ENCODE measurements at places on chromosomes 6 and 20.
A peak's percentile ranks its signal among the peaks of the same experiment; 100 is the strongest.

GRCh38 chr6:54097753-54098152, 13.5 kb upstream of the MLIP start:
- DNase-seq: no peak

DNA sequence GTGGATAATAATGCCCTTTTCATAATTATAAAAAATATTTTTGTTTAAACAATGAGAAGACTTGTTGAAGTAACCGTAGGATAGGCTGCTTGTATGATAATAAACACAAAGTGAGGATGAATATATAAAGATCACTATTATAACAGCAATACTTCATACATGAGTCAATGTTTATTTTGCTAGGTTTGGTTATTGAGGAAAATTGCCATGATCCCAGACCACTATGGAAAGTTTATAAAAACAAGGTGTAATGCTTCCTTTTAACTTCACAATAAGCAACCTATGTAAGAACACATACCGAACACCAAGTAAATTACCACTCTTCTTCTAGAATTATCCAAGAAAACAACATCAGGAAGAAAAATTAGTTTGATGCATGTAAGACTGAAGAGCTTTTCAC, 495.3 kb upstream of the RNF217 start:
- no peak for DNase-seq

GRCh38 chr6:111724505-111724904, 118.8 kb upstream of the TRAF3IP2 start:
- DNase-seq: no peak

DNA sequence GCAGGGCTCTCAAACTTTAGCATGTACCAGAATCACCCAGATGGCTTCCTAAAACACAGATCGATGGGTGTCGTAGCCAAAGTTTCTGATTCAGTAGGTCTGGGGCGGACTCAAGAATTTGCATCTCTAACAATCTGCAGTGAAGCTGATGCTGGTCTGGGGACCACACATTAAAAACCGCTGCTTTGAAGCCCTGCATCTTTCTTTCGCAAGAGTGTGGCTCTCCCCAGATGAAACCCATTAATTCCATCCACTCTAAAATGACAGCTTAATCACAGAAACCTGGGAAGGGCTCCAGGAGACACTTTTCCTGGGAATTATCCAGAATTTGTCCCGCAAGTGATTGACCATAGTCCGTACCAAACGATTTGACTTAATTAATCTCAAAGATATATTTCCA, 319.8 kb upstream of the PLCB4 start:
- peak; percentile 57 for DNase-seq

DNA sequence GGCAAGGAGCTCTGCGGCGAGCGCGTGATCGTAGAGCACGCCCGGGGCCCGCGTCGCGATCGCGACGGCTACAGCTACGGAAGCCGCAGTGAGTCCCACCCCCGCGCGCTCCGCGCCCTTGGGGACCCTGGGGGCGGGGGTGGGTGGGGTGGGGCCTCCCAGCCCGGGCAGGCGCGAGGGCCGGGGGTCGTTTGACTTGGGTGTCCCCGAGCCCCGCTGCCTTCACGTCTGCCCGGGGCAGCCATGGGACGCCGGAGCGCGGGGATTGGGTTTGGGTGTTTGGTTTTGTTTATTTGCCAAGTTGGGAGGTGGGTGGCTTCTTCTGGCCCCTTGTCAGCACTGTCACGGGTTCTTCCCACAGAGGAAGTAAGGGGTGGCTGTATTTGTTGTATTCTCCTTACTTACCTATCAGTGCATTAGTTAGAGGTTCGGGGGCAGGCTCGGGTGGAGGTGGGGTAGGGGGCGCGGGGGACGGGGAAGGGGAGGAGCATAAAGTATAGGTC, 777 bp downstream of the SRSF6 start:
- no peak for DNase-seq

DNA sequence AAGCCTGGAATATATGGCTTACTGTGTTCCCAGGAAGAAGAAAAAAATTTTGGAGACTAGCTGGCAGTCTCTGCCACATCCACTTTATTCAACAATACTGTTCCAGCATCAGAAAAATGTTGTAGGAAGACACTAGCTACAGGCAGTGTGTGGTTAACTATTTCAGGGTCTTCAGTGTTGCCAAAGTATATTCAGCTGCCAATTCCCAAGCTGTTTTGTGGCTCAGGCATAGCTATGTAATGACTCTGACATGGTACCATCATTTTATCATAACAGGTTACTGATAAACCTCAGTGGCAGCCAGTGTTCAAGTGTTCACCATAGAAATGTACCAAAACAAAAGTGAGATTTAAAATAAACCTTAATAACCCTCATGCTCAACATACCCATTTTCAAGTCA, 503.1 kb downstream of the ADGRB3 start:
- DNase-seq: no peak

- peak; percentile 55 for DNase-seq
Observed at GRCh38 chr6:34235307-34236130, 1.2 kb upstream of the HMGA1 start.

DNA sequence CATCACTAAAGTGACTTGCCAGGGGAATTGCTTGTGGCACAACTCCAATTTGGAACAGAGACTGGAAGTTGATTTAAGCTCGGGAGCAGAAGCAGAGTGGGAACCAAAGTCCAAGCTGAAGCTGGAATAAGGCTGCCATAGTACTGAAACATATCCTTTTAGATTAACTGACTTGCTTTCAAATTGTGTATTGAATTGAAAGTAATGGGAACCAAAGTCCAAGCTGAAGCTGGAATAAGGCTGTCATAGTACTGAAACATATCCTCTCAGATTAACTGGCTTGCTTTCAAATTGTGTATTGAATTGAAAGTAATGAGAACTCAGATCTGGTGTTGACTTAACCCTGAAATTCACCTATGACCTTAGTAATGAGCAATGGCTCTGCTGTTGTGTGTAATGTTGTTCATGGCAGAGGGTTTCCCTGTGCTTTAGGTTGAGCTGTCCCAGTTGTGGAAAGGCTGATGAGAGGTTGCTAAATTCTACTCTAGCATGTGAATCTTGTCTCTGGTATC, 40.2 kb downstream of the CENPW start:
- no peak for DNase-seq

DNA sequence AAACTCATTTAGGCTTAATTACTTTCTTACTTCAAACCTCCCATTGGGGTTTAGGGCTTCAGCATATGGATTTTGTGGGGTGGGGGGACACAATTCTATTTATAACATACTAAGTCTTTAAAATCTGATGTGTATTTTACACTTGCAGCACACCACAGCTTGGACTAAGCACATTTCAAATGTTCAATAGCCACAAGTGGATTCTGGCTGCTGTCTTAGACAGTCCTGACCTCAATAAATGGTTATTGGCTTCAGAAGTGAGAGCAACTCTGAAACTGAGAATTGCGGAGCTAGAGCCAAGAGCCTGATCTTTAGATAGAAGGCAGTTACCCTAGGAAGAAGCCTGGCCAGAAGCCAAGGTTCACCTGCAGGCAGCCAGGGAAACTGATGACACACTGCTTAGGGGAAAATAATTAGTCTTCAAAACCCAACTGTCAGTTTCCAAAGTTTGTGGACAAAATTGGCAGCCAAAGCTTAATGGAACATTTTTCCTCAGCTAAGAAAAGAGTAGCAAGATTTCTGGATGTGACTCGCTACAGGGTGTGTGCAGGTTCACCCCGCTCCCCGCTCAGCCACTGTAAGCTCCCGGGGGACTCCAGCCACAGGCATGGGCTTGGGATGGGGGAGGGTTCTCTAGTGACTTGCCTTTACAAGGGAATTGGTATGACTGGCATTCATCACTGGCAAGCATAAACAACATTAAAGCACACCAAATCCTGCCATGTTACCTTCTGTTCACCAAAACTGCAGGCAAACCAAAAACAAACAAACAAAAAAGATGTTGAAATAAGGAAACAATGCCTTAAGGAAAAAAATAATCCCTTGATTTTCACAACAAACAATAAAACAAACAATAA, 219.8 kb downstream of the TFAP2A start:
- no peak for DNase-seq

- DNase-seq: no peak
Observed at GRCh38 chr6:33729059-33729458, 17.6 kb upstream of the UQCC2 start.

DNA sequence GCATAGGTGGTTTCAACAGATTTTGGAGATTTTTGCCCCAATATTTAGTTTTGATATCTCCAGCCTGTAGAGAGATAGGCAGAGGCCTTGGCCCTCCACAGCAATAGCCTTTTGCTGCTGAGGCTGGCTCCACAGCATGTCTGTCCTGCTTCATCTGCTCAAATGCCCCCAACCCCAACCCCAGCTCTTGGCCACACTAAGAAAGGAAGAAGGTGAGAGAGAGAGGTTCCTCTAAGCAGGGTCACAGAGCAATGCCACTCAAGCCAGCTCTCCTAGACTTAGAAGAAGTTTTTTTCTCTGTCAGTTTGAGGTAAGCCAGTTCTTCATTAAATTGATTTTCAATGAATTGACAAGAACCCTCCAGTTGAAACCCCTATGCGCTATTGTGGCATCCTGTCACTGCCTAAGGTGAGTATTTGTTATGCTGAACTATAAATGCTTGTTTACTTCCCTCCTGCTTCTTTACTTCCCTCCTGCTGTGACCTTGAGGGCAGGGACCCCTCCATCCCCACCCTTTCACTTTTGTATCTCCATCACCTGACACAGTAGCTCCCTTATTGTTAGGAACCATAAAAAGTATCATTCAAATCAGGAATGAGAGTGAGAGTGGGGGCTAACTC, 366.2 kb upstream of the CNR1 start:
- DNase-seq: no peak

- no peak for DNase-seq
Observed at GRCh38 chr20:57958050-57958420, 248.2 kb upstream of the PMEPA1 start.

DNA sequence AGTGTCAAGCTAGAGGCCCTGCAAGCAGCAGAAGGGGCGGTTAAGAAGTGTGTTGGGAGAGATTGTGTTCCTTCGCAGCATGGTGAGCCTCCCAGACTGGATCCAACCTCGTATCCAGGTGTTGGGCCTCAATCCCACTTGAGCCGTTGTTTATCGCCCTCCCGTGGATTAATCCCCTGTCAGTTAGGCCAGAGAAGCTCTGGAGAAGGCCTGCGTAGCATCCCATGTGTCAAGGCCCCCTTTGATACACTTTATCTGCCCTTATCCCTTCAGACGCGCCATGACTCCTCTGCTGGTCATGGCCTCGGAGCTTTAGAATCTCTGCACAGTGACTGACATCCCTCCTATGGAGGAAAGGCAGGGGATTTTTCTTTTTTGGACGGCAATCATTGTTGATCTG, 181.0 kb downstream of the ZFP64 start:
- DNase-seq: no peak

DNA sequence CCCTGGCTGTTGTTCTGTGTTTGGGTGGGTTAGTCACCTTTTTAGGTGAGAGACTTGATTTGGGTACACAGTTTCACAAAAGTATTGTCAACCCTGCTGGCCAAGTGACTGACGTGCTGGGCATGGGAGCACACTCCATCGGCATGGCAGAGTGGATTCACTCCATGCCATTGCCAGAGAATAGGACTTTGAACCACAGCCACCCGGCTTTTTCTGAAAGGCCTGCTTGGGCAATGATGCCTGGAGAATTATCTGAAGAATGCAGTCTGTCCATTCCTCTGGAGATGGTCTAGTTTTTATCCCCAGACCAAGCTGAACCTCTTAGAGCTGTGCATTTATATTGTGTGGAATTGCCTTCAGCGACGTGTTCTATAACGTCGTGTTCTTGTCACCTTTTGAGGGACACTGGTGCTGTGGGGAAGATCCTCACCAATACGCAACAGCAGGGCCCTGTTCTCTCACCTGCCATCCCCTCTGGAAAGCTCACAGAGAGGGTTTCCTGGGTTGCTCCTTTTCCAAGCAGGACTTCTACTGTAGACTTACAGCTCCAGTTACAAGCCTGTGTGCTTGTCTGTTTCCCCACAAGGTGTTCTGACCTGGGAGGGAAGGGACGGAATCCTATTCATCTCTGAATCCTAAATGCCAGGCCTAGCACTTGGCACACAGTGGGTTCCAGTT, 183.4 kb upstream of the AKAP12 start:
- no peak for DNase-seq

GRCh38 chr20:3763671-3764601, 3.6 kb downstream of the ADISSP start:
- DNase-seq: no peak

DNA sequence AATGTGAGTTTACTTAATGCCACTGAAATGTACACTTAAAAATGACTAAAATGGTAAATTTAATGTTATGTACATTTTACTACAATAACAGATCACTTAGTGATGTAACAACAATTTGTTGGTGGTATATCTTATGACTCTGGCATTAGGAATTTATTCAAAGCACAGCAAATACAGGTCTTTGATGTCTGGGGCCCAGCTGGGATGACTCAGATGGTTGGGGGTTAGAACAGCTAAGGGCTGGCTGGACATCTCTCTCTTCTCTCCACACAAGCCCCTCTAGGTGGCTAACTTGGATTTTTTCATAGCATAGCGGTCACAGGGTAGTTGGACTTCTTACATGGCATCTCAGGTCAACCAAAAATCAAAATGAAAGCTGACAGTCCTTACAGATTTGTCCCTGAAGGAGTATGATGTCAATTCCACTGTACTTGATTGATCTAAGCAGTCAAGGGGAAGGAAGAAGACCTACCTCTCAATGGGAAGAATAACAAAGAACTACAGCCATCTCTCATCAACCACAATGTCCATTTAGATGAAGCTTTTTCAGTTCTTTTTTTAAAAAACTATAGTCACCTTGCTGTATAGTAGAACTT, 37.5 kb upstream of the LCA5 start:
- peak; percentile 18 for DNase-seq

GRCh38 chr6:48475275-48475674, 364.3 kb upstream of the PTCHD4 start:
- DNase-seq: no peak

- peak; percentile 90 for DNase-seq
Observed at GRCh38 chr6:3176562-3177355, 19.4 kb upstream of the TUBB2A start.

All from AG08395 (cell line).